Pancreas (tissue), 10 donors: ENCODE measurements at places on chromosomes 1 and 21. TPM values are rescaled to one million over a fixed set of nuclear protein-coding genes. Genes with fewer than 3 reads are reported as not detected.
A peak's percentile ranks its signal among the peaks of the same experiment; 100 is the strongest.

DNA sequence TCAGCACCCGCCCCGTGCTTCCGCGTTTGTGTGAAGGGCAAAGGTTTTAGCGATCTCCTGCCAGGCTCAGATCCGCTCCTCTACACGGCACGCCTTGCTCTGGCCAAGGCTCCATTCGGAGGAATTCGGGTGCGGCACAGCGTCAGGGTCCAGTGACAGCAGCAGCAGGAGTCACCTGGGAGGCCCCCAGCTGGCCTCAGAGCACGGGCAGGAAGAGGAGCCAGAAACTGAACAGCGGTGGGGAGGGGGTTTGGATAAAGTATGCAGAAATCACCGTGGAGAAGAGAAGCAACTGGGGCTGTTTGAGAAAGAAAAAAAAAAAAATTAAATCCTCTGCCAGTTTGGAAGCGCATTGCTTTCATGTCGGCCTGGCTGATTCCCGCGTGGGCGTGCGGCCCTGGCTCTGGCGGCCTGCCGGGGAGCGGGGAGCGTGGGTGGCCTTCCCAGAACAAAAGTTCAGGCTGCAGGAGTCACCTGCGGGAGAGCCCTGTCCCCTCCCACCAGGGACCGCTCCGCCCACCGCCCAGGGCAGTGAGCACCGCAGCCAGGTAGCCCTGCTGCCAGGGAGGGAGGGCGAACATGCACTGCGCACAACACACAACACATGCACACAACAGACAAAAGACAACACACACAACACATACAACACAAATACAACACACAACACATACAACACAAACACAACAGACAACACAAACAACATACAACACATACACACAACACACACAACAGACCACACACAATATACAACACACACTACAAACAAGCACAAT is 107.6 kb downstream of the ETS2 start:
- no peaks in the 10 kb centered on the region for H3K36me3 ChIP-seq
- H3K27ac ChIP-seq, result peak overlapping the region; percentile 90
- H3K4me1 ChIP-seq, result peaks cover 4% of the 10 kb centered on the region
- H3K4me3 ChIP-seq, result no peak overlapping the region
- peak; percentile 93 for DNase-seq

DNA sequence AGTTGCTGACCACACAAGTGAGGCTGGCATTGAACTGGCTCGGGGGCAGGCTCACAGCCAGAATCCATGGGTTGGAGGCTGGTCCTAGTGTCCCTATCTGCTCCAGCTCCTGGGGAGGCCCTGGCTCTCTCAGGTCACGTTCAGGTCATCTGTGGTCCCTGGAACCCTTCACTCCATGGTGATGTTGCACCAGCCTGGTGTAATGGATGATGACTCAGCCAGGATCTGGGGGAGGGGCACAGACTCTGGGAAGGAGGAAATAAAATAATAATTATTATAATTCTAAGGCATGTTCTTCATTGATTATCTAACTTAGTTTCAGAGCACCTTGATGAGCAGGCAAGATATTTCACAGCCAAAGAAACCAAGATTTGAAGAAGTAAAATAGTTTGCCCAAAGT is 26.6 kb upstream of the FCRL4 start:
- H3K36me3 ChIP-seq, result no peaks in the 10 kb centered on the region
- DNase-seq, result no peak
- H3K27ac ChIP-seq, result no peak overlapping the region

- DNase-seq, result no peak
- no peak overlapping the region for H3K4me3 ChIP-seq
- H3K27me3 ChIP-seq, result no peaks in the 10 kb centered on the region
- no peaks in the 10 kb centered on the region for H3K4me1 ChIP-seq
- no peak overlapping the region for H3K27ac ChIP-seq
These were observed 14.5 kb downstream of the RGS4 start for GRCh38 chr1:163083690-163084089.

DNA sequence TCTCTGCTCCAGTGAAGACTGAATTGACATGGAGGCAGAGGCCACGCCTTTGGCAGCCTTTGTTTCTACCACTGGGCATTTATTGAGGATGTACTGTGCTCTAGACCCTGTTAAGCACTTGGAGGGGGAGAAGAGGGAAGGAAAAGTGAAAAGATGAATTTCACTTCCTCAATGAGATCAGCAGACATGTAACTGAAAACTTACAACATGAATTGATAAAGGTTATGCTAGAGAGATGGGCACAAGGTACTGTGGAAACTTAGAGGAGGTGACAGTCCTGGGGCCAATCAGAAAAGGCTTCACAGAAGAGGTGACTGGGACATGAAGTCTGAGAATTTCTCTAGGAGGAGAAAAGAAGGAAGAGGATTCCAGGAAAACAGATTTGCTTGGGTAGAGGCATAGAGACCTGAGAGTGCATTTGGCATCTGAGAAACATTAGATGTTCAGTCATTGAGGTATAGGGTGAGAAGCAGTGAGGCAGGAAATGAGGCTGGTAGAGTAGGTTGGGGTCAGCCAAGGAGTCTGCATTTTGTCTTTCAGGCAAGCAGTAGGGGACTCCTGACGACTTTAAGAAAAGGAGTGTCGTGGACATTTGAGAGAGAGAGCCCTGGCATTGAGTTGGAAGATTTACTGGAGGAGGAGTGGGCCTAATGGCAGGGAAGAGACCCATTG is 113.0 kb downstream of the SYT2 start:
- no peak overlapping the region for H3K27ac ChIP-seq
- H3K36me3 ChIP-seq, result no peaks in the 10 kb centered on the region
- H3K4me3 ChIP-seq, result no peak overlapping the region
- no peaks in the 10 kb centered on the region for H3K4me1 ChIP-seq
- DNase-seq, result no peak

- H3K27ac ChIP-seq, result no peak overlapping the region
- H3K4me3 ChIP-seq, result no peak overlapping the region
- H3K36me3 ChIP-seq, result no peaks in the 10 kb centered on the region
- H3K27me3 ChIP-seq, result no peaks in the 10 kb centered on the region
- no peaks in the 10 kb centered on the region for H3K4me1 ChIP-seq
These were observed 6.9 kb downstream of the TMEM81 start for GRCh38 chr1:205077158-205077933.

- H3K4me3 ChIP-seq, result no peak overlapping the region
- no peaks in the 10 kb centered on the region for H3K36me3 ChIP-seq
- no peaks in the 10 kb centered on the region for H3K27me3 ChIP-seq
- DNase-seq, result no peak
These were observed 40.5 kb upstream of the TARBP1 start for GRCh38 chr1:234519506-234519905.

DNA sequence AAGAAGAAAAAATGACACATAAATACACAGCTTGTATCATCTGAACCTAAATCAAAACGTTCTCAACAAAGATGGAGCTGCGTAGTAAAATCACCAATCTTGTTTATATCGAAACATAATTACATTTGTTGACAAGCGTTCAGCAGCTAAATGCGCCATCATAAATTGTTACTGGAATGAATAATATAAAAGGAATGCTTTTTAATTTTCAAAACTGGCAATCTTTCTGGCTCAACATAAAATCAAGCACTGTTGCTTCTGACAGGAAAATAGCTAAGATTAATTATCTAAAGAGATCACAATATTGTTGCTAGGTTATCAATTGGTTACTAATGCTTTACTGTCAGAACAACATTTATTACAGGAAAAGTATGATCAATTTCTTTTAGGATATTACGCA is 181.5 kb downstream of the GPATCH2 start:
- no peaks in the 10 kb centered on the region for H3K4me1 ChIP-seq
- no peak for DNase-seq
- H3K4me3 ChIP-seq, result no peak overlapping the region
- no peaks in the 10 kb centered on the region for H3K36me3 ChIP-seq

DNA sequence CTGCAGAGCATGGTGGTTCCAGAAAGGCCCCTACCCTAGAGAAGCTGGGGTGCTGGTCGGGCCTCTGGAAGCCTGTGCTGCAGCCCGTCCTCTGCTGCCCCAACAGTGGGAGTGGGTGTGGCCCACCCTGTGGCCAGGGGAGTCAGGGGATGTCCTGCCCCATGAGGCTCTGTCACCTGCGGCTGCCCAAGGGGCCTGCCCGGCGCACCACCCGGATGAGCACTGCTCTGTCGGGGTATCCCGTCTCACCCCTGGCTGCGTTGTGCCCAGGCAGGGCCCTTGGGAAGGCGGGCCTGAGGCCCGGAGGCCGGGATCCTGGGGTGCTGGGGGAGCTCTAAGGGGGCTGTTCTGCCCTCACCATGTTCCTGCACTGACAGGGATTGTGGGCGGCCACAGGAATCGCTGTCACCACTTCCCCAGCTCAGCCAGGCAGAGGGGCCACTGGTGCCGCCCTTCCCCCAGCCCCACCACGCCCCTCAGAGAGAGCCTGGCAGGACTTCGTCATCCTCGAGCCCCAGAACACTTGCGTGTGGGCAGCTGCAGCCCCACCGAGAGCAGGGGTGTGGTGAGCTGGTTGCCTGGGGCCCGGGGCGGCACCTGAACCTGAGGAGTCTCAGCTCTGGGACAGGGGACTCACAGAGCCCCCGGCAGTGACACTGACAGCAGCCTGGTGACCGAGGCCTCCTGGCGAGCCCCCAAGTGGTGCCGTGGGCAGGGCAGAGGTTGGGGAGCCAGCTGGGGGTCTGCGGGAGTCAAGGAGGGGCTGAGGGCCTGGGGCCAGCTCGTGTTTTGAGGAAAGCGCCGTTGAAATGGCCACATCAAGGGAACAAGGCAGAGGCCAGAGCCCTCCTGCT is 20.2 kb downstream of the PANK4 start:
- H3K36me3 ChIP-seq, result peaks cover 20% of the 10 kb centered on the region
- H3K27me3 ChIP-seq, result no peaks in the 10 kb centered on the region
- no peak overlapping the region for H3K27ac ChIP-seq
- DNase-seq, result no peak

- H3K36me3 ChIP-seq, result no peaks in the 10 kb centered on the region
- no peaks in the 10 kb centered on the region for H3K4me1 ChIP-seq
- no peaks in the 10 kb centered on the region for H3K27me3 ChIP-seq
- DNase-seq, result no peak
- no peak overlapping the region for H3K4me3 ChIP-seq
These were observed 59.2 kb downstream of the LRRN2 start for GRCh38 chr1:204626381-204626780.

- no peak overlapping the region for H3K27ac ChIP-seq
- H3K4me1 ChIP-seq, result no peaks in the 10 kb centered on the region
- H3K4me3 ChIP-seq, result no peak overlapping the region
- no peaks in the 10 kb centered on the region for H3K27me3 ChIP-seq
- DNase-seq, result no peak
These were observed 12.0 kb upstream of the S100A2 start for GRCh38 chr1:153577624-153578051.

GRCh38 chr1:228175316-228176023 is 9.9 kb downstream of the IBA57 start:
- H3K36me3 ChIP-seq, result no peaks in the 10 kb centered on the region
- no peaks in the 10 kb centered on the region for H3K27me3 ChIP-seq
- no peaks in the 10 kb centered on the region for H3K4me1 ChIP-seq
- H3K27ac ChIP-seq, result no peak overlapping the region
- no peak for DNase-seq

- DNase-seq, result no peak
- peaks cover 5% of the 10 kb centered on the region for H3K27me3 ChIP-seq
- H3K36me3 ChIP-seq, result no peaks in the 10 kb centered on the region
- no peak overlapping the region for H3K4me3 ChIP-seq
- H3K27ac ChIP-seq, result no peak overlapping the region
These were observed 62.9 kb downstream of the TEX35 start for GRCh38 chr1:178575611-178576361.

- H3K4me1 ChIP-seq, result no peaks in the 10 kb centered on the region
- no peaks in the 10 kb centered on the region for H3K27me3 ChIP-seq
- H3K4me3 ChIP-seq, result no peak overlapping the region
- H3K36me3 ChIP-seq, result no peaks in the 10 kb centered on the region
- H3K27ac ChIP-seq, result no peak overlapping the region
- DNase-seq, result peak; percentile 37
These were observed 43.2 kb downstream of the CAPN8 start for GRCh38 chr1:223622132-223622842.

DNA sequence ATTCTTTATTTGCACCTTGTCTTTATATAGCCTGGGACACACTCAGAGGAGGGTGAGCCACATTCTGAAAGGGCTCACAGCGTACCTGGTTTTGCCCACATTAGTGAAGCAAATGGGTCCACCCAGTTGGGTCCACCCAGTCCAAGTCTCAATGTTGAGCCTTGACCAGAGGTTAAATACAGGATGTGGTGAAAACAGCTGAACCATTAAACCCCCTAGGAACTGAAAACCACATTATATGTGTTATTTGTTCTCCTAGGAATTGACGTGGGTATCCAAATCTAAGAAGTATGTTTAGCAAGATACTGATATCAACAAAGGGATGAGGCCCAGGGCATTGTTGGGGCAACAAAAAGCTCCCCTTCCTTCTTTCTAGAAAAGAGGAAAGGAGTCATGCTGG is 83.8 kb downstream of the SETD4 start:
- H3K36me3 ChIP-seq, result no peaks in the 10 kb centered on the region
- H3K27me3 ChIP-seq, result no peaks in the 10 kb centered on the region
- H3K4me3 ChIP-seq, result no peak overlapping the region
- DNase-seq, result no peak
- no peaks in the 10 kb centered on the region for H3K4me1 ChIP-seq

- no peaks in the 10 kb centered on the region for H3K27me3 ChIP-seq
- no peaks in the 10 kb centered on the region for H3K4me1 ChIP-seq
- H3K4me3 ChIP-seq, result no peak overlapping the region
- no peaks in the 10 kb centered on the region for H3K36me3 ChIP-seq
- peak; percentile 7 for DNase-seq
- no peak overlapping the region for H3K27ac ChIP-seq
These were observed 163.5 kb downstream of the RYR2 start for GRCh38 chr1:237205400-237206064.

GRCh38 chr1:56330391-56331026 is 248.9 kb downstream of the PLPP3 start:
- no peak for DNase-seq
- no peak overlapping the region for H3K27ac ChIP-seq
- no peak overlapping the region for H3K4me3 ChIP-seq
- H3K4me1 ChIP-seq, result no peaks in the 10 kb centered on the region
- no peaks in the 10 kb centered on the region for H3K27me3 ChIP-seq

The DMBX1 gene
- not detected for total RNA-seq

The CD101 gene
- total RNA-seq, result 0.51 TPM

The SLC35A3 gene
- total RNA-seq, result 9.1 TPM

The AK5 gene
- total RNA-seq, result not detected

The RSPH1 gene
- total RNA-seq, result 1.8 TPM

The KLHDC8A gene
- 1.5 TPM for total RNA-seq

The OLIG1 gene
- total RNA-seq, result 0.19 TPM

The EFCAB7 gene
- total RNA-seq, result 2.7 TPM

The DIO1 gene
- not detected for total RNA-seq
